ENCODE measurements at places on chromosomes 5 and 9. TPM values are rescaled to one million over a fixed set of nuclear protein-coding genes. Genes with fewer than 3 reads are reported as not detected.

SUSD3 gene
- total RNA-seq = 15.4 TPM

MTREX gene
- 118 TPM for total RNA-seq

NOXA1 gene
- 0.67 TPM for total RNA-seq

PAXX gene
- total RNA-seq = 74.6 TPM

PDE4D gene
- 28.4 TPM for total RNA-seq

SOX30 gene
- total RNA-seq = 0.29 TPM

PCDHA6 gene
- not detected for total RNA-seq

FGFR4 gene
- total RNA-seq = 1.2 TPM

All from activated CD8-positive, alpha-beta memory T cell treated with anti-CD3 and anti-CD28 coated beads for 36 hours (primary cell).